ENCODE measurements at places on chromosomes 11 and 22.

DNA sequence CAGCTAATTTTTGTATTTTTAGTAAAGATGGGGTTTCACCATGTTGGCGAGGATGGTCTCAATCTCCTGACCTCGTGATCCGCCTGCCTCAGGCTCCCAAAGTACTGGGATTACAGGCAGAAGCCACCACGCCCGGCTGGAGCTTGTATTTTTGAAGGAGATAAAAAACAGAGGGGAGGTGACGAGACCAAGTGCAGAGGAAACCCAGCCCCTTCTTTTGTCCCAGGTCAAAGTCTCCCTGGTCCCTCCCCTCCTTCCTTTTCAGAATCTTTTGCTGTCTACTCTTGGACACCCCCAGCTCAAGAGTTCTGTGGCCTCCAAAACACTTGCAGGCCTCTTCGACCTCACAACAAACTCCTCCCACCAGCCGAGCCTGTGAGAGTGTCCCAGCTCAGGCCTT, 12.2 kb upstream of the TMEM184B start:
- DNase-seq: no peak

DNA sequence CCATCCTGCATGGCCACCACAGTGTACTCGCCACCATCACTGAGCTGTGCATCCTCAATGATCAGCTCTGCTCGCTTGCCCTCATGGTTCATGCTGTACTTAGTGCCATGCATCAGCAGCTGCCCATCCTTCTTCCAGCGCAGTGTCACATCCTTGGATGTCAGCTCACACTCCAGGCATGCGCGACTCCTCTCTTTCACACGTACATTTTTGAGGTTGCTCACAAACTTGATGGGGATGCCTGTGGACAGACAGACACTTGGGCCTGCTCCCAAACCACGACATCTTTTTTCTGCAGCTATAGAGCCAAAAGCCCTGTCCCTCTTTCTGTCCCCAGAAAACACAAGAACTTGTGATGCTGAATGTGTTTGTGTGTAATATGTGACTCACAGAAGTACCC, 10.5 kb downstream of the IGSF22 start:
- no peak for DNase-seq

DNA sequence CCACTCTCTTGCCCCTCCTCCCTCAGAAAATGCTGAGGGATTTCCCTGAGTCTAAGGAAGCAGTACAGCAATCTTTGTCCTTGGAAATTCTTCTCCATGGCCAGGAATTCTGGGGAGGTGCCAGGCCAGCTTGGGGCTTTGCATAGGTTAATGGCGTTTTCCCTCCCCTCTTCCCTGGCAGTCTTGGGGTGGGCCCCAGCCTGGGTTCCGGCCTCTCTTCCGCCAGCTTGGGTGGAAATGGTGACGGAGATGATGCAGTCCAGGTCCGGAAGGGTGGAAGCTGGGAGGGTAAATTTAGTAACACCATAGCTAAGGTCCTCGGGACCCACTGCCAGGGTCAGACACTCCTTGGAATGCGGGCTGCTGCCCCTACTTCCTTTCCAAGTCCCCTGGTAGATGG, 5.0 kb downstream of the PHLDB1 start:
- no peak for DNase-seq

GRCh38 chr22:39598017-39598965, 27.7 kb downstream of the CACNA1I start:
- no peak for DNase-seq

DNA sequence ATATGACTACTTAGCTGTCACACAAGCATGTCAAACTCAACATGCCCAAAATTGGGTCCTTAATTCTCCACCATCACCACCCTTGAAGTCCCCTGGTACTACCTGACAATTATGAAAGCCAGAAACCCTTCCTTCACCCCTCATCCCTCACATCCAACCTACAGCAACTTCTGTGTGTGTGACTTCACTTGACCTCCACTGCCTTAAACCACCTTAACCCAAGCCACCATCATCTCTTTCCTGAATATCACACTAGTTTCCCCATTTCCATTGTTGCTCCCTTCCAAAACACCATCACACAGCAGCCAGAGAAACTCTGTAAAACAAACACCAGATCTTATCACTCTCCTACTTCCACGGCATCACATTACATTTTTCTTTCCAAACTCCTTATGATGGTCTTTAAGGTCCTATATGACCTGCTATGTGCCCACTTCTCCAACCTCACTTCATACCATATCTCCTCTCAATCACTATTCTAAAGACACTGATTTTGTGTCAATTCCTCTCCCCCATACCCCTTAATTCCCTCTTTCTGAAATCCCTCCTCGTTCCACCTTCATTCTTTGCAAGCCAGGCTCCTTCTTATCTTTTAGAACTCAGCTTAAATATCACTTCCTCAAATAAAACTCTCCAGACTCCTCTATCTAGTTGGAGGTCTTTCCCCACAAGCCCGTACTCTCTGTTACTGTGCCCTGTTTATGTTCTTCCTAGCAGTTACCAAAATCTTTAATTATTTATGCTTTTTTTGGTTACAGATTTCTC, 124.9 kb downstream of the RBFOX2 start:
- no peak for DNase-seq

DNA sequence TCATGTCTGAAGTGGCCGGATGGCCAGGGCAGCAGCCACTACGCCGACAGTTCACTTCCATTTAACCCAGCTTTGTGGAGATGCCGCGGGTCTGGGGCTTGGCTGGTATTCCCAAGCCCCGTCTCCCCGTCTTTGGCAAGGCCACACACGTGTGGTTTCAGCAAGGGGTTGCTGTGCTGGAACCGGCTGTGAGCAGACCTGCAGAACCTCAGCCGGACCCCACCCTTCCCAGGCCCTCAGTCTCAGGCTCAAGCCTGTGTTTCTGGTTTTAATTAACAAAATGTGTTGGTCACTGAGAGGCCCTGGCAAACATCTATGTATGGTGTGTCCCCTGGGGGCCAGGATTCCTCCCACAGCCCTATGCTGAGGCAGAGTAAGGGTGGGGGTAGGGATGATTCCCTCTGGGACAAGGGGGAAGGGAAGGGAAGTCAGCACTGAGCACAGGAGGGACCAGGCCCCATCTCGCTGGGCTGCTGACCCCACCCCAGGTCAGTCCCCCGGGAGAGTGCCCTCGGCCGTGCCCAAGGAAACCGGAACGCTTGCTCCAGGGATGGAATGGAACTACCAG, 9.3 kb downstream of the OSBPL5 start:
- DNase-seq: peak; percentile 50

- no peak for DNase-seq
Observed at GRCh38 chr11:121153472-121153871, 52.4 kb downstream of the TECTA start.

DNA sequence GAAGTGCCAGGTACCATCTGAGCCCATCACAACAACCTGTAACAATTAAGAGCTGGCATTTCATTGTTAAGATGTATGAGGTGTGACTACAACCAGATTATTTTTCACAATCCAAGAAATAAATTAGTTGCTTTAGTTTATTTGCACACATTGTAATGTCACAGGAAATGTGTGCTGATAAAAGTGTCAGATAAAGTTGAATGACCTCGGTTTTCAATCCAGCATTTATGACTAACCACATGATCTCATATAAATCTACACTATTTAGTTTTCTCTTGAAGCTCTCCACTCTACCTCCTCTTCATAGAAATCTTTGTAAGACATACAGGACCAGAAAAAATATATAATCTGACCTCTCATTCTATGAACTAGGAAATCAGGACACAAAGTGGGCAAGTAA, 166.2 kb downstream of the PGR start:
- DNase-seq: no peak
